ENCODE measurements at places on chromosomes 1 and 21. TPM values are rescaled to one million over a fixed set of nuclear protein-coding genes. Genes with fewer than 3 reads are reported as not detected.

DNA sequence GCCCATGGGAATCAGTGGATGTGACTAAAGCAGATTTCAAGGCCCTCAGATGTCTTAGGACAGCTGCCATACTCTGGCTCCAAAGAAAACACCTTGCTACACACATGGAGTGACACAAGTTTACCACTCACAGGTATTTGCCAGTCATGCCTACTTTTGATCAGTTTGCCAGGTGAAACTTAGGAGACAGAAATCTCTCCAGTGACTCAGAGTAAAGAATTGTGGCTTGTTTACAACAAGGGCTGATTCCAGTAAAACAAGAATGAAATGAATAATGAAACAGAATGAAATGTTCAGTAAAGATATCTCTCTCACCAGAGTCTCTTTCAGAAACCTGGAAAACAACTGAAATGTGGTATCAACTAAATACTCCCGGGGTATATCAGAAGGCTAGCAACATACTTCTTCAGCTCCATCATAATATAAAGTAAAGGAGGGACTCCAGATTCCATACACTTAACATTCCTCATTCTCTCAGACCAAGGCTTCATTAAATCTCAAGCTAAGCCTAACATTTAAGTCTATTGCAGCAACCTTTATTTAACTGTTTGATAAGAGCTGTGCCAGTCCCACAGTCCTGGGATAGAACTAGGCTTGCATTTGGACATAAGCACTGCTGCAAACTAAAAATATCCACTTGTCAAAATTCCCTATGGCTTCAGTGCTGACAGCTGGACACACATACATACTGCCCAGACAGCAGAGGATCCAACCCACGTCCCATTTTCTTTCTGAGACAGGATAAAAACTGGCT lies 143.3 kb downstream of the SIPA1L2 start:
- DNase-seq = no peak

Gene CA14
- not detected for total RNA-seq

DNA sequence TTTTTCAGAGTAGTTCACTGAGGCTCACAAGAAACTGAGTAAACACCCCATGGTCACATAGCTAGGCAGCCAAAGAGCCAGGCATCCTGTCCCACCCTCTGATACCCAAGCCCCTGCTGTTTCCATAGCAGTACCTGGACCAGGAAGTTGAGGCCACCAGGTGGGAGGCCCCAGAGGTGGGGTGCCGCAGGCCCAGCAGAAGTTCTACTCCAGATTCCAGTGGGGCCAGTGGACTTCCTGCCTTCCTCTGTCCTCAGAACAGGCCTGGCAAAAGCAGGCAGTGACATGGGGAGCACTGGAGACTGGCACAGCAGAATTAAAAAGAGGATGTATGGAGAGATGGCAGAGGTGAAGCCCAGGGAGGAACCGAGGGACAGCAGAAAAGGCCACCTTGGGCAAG lies 19.0 kb downstream of the FOXO6 start:
- no peak for DNase-seq

GRCh38 chr1:153277852-153278251 lies 18.4 kb downstream of the LORICRIN start:
- DNase-seq = no peak

DNA sequence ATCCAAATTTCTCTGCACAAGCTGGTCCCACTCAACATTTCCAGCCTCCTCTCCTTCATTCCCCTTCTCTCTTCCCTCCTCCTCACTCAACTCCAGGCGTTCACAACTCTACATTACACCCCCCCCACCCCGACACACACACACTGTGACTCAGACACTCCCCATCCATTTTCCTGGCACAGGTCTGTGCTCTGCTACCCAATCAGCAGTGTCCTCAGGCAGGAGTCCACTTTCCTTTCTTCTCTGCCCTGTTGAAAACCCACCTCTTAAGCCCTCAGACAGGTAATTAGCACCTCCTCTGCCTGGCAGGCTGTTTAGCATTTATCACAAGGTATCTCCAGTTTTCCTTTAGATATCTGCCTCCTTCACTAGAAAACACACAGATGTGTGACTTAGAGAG lies 8.8 kb upstream of the LMX1A start:
- DNase-seq = no peak

Gene MYBPHL
- not detected for total RNA-seq

Gene RGS8
- total RNA-seq = not detected

DNA sequence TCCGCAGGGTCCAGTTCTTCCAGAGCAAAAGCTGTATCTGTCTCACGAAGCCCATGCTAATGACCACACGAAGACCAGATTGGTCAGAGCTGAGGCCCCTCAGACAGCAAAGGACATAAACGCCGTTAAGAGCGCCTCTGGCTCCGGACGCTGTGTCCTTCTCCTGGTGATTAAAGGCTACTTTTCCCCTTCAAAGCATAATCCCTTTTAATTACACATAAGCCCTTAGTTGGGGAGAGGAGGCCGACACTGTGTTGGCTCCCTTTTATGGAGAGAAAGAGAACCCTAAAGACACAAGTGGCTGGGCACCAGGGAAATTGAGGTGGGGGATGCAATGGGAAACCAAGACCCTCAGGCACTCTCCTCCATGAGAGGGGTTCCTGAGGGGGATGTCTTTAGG lies at the start of gene ABCA4:
TSS of gene ABCA4 (minus strand) at position 158 of the 400 bp plus-strand sequence. CDS start at position 55, 103 bp downstream.
- no peak for DNase-seq

- DNase-seq = no peak
Observed at GRCh38 chr21:42784896-42785451, 94.4 kb downstream of the WDR4 start.

Gene GIPC2
- 0.17 TPM for total RNA-seq

Gene RPE65
- total RNA-seq = not detected

GRCh38 chr1:113792471-113792870 lies 19.8 kb downstream of the RSBN1 start:
- no peak for DNase-seq

DNA sequence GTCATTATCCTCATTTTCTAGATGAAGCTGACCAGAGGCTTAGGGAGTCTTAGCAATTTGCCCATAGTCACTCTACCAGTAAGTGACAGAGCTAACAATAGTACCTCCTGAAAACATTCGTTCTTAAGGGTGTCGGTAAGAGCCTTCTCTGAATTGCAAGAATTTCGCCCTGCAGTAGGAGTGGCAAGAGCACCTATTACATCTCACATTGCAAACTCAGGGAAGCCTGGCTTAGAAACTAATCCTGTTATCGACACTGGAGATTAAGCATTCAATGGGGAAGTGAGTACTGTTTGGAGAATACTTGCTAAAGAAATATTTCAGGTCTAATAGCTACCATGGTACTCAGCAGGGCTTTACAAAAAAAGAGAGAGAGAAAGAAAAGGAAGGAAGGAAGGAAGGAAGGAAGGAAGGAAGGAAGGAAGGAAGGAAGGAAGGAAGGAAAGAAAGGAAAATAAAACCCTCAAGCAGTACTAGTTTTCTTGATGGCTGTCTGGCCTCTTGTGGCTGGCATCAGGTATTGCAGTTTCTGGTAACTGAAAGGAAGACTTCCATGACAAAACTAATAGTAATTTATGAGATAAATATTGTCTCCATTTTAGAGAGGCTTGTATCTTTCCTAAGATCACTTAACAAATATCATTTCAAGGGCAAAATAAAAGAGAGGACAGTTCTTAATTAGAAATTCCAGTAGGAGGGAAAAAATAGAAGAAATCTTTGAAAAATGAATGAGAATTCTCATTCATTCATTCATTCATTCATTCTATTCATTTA lies 10.4 kb downstream of the C1orf226 start:
- DNase-seq = no peak

GRCh38 chr1:242641461-242641860 lies 117.0 kb upstream of the PLD5 start:
- no peak for DNase-seq

Gene FCRL1
- total RNA-seq = 1.0 TPM

GRCh38 chr1:162485236-162485635 lies 12.4 kb upstream of the UHMK1 start:
- no peak for DNase-seq

Gene TTC4
- total RNA-seq = 9.1 TPM

- no peak for DNase-seq
Observed at GRCh38 chr1:228407106-228408040, 738 bp upstream of the TRIM11 start.

GRCh38 chr1:105027838-105028471 lies 1278.3 kb downstream of the AMY1C start:
- DNase-seq = no peak

Gene CDC20
- 0.65 TPM for total RNA-seq

Gene CATSPERE
- total RNA-seq = 0.18 TPM

Gene LYPLAL1
- 16.0 TPM for total RNA-seq

Gene PTPRF
- 0.52 TPM for total RNA-seq

- no peak for DNase-seq
Observed at GRCh38 chr1:10516925-10517676, 42.4 kb downstream of the PEX14 start.

GRCh38 chr1:5830771-5831599 lies 161.2 kb downstream of the NPHP4 start:
- DNase-seq = no peak

DNA sequence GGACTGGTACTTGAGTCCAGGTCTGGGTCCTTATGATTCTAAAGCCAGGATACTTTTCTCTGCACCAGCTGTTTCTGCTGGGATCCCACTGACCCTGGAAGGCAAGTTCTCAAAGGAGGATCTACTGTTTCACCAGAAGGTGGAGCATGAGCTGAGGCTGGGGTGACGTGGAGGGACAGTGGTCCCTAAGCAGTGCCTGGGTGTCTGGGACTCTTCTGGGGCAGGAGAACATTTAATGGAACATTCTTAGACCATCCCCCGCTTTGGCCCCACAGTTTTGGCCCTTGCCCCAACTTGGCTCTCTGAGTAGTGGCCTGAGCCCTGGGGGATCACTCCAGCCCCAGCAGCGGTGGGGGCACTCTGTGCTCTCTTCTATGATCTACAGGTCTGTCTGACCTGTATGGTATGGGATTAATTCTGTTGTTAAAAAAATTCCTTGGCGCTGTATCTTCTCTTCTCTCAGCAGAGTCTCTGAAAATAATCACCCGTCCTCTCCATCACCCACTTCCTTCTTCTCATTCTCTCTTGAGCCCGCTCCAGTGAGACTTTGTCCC lies 60.3 kb upstream of the CSF3R start:
- no peak for DNase-seq

DNA sequence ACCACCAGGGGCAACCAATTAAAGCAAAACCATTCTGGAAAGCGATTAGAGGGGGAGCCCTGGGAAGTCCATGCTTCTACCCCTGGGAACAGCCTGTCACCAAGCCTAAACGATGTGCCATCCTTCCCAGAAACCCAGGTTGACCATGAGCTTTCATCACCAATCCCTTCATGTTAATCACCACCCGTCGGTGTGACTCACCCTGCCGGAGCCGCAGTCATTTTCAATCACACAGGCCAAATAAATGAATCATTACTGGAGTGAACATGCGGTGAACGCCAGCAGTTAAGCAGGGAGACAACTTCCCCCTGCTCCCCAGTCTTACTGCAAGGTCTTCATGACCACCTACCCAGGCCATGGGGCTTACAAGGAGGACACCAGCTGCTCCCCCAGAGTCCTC lies 308.8 kb downstream of the AJAP1 start:
- no peak for DNase-seq

GRCh38 chr21:45081636-45082035 lies 7.3 kb downstream of the ADARB1 start:
- no peak for DNase-seq
